ENCODE measurements at places on chromosomes 7 and 10.

DNA sequence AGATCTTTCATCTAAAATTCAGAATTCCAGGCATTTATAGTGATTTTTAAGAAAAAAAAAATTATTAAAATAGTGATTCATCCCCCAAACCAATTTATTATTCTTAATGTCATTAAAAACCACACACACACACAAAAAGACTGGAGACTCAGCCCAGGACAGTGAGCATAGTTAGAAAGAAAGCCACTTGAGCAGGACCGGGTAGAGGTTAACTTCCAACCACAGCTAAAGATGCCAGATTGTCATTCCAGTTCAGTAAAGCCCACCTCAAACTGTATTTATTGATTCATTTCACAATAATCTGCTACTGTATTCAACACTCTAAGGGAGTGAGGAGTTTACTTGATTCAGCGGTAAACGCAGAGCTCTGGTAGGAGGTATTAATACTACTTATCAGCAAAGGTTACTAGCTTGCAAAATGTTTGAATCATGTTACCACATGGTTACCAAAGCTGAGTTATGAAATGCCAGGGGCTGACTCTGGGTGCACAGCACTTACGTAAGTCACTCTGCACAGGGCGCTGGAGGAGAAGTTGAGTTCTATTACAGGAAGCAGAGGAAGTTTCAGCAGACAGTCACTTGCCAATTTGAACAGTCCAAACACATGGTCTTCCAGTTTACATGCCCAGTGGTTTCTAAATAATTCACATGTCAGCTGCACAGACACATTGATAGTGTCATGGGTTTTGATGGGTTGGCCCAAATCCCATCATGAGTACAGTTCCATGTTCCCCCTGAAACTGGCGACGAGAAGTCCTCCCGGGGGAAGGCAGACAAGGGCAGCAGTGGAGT lies 64.6 kb downstream of the KLF6 start:
- peak; percentile 99 for DNase-seq

GRCh38 chr10:101961591-101962498 lies 94.1 kb downstream of the ARMH3 start:
- DNase-seq = peak; percentile 25

DNA sequence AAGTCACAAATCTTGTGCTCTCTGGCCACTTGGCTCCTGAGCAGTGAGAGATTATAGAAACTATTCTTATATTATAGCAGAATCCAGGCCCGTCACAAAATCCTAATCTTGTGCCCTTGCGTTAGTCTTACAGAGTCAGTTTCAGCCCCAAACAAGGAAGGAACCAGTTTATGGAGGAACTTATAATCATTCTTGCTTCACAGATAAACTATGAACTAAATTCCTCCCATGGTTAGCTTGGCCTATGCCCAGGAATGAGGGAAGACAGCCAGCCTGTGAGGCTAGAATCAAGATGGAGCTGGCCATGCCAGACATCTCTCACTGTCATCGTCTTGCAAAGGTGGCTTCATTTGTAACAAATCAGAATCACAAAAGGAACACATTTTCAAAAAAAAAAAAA lies 199.7 kb upstream of the PITRM1 start:
- DNase-seq = peak; percentile 25

GRCh38 chr10:37784678-37785077 lies 72.7 kb downstream of the ZNF248 start:
- no peak for DNase-seq

DNA sequence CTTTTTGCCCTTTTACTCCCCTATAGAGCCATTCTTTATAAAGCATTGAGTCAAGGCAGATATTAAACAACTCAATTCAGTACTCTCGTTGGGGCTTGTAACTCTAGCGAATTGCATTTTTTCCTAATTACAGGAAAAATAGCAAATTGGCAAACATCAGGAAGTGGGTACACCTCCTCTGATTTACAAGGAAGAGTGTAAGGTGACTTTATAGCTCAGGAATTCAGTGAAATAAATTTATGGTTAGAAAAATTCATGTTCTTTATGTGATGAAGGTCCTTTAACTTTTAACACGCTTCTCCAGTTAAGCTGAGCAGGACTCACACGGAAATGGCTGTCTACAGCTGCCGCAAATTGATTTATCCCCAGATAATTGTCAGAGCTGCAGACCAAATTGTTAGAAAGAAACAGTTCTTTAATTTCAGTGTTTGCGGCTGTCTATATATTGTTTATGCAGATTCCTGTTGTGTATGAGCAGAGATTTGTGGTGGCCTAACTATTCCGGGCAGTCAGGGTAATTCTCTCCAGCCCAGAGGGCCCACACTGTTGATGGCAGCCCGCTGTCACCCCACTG lies 151.1 kb upstream of the MKI67 start:
- no peak for DNase-seq

DNA sequence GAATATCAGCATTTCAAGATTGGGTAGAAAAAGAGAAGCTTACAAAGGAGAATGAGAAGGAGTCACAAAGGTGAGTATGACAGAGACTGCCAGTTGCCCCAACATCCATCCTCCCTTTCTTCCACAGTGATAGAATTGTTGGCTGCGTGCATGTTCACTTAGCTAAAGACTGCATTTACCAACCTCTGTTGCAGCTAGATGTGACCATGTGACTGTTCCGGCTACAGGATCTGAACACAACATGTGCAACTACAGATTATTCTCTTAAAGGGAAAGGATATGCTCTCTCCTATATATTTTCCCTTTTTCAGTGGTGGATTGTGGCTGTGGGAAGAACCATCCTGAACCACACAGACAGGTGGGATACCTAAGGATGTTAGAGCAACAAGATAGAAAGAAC lies 60.5 kb upstream of the ZNRF2 start:
- DNase-seq = peak; percentile 9

DNA sequence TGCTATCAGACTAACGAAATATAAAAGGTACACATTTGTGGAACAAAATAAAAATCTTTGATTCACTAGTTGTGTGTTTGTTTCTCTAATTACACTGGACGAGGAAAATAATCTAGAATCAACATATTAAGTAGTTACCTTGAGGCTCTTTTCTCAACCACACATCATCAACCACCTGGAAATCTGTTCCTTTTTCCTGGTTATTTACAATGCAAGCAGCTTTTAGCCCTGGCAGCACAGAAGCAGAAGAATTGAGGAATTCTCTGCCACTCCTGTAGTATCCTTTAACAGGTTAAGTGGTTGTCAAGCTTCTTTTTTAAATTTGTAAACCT lies 23.7 kb downstream of the NUP42 start:
- DNase-seq = no peak

DNA sequence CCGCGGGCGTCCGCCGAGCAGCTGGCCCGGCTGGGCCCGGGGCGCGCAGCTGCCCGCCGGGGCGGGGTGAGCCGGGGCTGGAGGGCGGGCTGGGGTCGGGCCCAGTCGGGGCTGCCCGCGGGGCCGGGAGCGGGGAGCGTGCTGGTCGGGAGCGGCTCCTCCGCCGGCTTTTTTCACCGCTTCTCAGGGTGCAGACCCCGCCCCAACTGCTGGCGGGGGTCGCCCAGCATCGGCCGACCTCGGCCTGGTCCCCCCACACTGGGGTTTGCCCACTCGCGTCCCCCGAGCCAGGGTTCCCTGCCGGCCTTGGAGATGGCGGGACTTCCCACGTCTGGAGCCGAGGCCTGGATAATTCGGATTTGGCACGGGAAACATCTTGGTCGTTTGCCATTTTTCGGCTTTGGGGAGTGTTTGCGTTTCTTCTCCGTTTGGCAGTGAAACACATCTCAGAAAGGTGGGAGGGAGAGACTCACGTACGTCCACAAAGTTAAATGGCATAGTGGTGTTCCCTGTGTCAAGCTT lies 432 bp downstream of the TMEM248 start:
- DNase-seq = peak; percentile 43

GRCh38 chr10:132390170-132390920 lies 6.7 kb upstream of the PWWP2B start:
- DNase-seq = no peak

DNA sequence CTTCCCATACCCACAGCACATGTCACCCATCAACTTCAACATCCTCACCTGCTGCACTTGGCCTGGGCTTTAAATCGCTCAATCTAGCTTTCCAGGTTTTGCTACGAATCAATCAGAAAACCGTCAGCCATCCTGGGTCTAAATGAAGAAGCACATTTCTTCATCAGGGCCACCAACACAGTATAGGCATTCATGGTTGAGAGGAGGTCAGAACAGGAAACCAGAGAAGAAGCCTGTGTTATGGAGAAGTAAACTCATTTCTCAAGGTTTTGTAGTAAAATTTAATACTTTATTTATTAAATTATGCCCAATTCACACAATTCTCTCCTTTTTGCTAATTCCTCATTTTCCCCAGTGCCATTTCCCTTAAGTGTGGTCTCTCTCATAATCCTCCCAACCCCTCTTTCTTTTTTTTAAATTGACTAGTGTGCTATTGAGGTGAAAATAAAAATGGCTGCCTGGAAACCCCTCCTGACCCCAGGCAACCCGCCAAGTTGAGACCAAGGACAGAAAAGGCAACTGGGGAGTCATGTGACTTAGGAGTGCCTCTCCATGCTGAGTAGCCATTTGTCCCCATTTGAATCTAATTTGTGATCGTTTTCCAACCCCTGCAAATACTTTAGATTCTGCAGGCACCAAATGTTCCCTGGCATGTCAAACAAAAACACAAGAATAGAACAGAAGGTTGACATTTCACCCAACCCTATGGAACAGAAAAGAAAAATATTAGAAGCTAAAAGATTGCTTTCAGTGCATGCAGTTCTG lies 181.1 kb upstream of the NAMPT start:
- DNase-seq = peak; percentile 63

DNA sequence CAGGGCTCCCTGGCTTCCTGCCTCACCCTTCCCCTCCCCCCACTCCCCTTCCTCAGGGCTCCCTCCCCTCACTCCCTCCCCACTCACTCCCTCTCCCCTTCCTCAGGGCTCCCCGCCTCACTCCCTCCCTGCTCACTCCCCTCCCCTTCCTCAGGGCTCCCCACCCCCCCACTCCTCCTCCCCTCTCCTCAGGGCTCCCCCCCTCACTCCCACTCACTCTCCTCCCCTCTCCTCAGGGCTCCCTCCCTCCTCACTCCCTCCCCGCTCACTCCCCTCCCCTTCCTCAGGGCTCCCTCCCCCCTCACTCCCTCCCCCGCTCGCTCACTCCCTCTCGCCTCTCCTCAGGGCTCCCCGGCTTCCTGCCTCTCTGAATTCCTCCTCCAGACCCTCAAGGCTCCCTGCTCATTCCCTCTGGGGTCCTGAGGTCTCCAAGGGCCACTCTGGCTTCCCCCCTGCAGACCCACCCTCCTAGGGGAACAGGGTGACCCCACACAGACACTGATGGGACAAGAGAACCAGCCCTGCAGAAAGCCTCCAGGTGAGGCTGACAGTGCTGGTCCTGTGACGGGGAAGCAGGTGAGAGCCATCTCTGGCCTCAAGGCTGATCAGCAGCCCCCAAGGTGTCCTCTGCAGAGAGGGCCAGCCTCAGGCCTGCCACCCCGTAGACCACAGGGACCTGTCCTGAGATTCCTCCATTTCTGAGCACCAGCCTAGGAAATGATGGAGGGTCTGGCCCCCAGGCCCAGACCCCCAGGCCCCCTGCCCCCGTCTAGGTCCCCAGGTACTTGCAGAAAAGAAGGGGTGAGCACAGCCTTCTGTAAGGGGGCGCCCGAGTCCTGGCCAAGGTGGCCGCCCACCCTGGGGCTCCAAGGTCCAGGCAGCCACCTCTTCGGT lies 47.2 kb downstream of the PWWP2B start:
- peak; percentile 34 for DNase-seq

GRCh38 chr10:115023715-115024114 lies 69.5 kb upstream of the ATRNL1 start:
- no peak for DNase-seq

GRCh38 chr10:91778485-91778884 lies 19.7 kb upstream of the TNKS2 start:
- DNase-seq = no peak

DNA sequence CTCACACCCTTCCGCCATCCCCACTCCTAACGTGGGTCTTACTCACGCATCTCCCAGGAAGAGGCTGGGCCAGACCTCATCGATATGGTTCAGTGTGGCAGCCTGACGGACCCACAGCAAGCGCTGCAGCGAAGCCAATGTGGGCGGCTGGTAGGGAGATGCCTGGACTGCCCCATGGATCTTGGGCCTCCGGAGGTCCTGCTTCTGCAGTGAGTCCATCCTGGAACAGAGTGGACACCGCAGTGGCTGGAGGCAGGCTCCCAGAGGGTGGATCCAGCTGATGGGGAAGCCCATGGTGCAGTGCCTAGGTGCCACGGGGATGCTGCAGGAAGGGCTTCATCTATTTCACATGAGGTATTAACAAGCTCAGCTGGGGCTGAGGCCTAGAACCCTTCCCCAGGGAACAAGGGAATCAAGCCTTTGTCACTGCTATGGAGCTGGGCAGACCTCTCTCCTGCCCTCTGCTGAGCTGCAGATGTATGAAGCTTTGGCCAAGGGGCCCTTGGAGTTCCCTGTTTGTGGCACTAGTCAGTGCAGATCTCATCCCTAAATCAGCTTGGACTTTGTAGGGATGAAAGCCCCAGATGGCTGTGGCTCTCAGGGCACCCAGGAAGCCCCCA lies 13.7 kb upstream of the SAMD8 start:
- peak; percentile 34 for DNase-seq

DNA sequence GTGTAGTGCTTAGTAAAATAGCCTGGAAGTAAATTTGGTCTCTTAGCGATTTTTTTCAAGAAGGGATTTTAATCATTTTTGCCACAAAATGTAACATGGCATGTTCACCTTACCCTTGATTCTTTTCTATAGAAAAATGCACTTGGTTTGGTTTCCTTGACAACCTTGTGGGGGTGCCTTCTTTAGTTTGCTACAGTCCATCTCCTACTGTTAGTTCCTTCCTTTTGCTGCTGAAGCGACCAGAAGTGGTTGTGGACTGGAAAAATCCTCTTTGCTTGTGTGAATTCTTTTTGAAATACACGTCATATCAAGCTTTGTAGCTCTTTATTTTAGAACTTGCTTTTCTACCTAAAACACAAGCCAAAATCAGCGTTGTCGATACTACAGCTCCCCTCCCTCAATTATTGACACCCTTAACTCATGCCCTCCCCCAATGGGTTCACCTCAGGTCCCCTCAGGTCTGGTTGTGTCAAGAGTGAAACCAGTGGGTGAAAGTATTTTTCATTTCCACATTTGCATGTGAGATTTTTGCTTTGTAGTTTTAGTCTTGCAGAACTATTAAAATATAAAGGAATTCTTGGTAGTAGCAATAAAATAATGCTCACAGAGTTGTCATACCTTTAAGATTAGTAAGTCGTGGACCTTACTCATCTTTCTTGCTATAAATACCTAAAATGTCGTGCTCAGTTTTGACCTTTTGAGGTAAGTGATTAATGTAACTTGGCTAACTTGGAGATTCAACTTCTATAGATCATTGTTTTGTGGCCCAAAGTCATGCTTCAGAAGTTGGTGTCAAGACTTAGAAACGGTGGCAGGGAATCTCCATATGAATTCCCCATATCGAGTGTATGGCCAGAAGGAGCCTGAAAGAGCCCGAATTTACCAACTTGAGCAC lies 1.5 kb downstream of the ACTR3B start:
- peak; percentile 32 for DNase-seq

GRCh38 chr10:131655101-131655849 lies 245.5 kb upstream of the PPP2R2D start:
- DNase-seq = no peak

DNA sequence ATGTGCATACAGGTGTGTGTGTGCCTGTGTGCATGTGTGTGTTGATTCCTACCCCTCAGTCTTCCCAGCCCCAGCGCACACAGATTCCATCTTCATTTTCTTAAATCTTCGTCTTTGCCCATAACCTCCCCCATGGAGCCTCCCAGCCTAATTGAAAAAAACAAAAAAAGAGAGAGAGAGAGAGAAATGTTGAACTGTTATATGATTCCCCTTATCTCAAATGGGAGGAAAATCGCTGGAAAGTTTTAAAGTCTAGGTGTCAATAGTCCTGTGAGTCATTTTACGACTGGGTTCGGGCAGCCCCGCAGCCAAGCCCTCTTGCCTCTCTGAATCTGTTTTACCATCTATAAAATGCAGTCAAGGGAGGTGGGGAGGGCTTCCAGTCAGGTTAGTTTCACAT lies 60.9 kb downstream of the SPOCK2 start:
- peak; percentile 67 for DNase-seq

Measured in choroid plexus epithelial cell (primary cell).